ENCODE measurements at places on chromosomes 11 and 22. TPM values are rescaled to one million over a fixed set of nuclear protein-coding genes. Genes with fewer than 3 reads are reported as not detected.

Gene CALCA
- not detected for total RNA-seq

Gene SLC25A1
- total RNA-seq = 57.0 TPM

Gene DCDC1
- total RNA-seq = 0.71 TPM

Gene SCGB2A2
- not detected for total RNA-seq

Gene WDR74
- 86.8 TPM for total RNA-seq

Gene DNAJB7
- total RNA-seq = not detected

Gene OR2AG2
- total RNA-seq = not detected

Gene OR5A1
- total RNA-seq = not detected

Gene PRSS23
- total RNA-seq = 543 TPM

Gene NAV2
- total RNA-seq = 18.8 TPM

Gene ARHGEF17
- total RNA-seq = 12.7 TPM

Gene SIPA1
- total RNA-seq = 22.5 TPM

Gene BARX2
- not detected for total RNA-seq

Gene KCTD14
- 1.6 TPM for total RNA-seq

Gene APOL3
- total RNA-seq = 0.07 TPM

Gene PKNOX2
- not detected for total RNA-seq

Gene MUC5AC
- total RNA-seq = 5.4 TPM

Gene OR8K5
- total RNA-seq = not detected

Gene OR51B6
- total RNA-seq = not detected

Gene ABCC8
- 2.7 TPM for total RNA-seq

Gene ROM1
- total RNA-seq = 4.4 TPM

Gene FIBP
- total RNA-seq = 74.2 TPM

Gene LRRC51
- total RNA-seq = 9.1 TPM

Gene BBOX1
- total RNA-seq = not detected

Gene PRRG4
- 0.47 TPM for total RNA-seq

Gene INS
- total RNA-seq = not detected

Gene MIAT
- total RNA-seq = 0.39 TPM

Gene PANX3
- not detected for total RNA-seq

Gene DDT
- 152 TPM for total RNA-seq

Gene SMTNL1
- total RNA-seq = not detected

Gene UPK3A
- total RNA-seq = not detected

Gene C11orf21
- total RNA-seq = not detected

Gene DDX6
- total RNA-seq = 32.4 TPM

Gene USP2
- 0.34 TPM for total RNA-seq

Gene SLC22A9
- total RNA-seq = not detected

Gene APOA5
- total RNA-seq = not detected

Gene SEC14L2
- total RNA-seq = 34.1 TPM

Gene MS4A7
- not detected for total RNA-seq

Gene EXPH5
- total RNA-seq = 0.07 TPM

Gene CHADL
- total RNA-seq = not detected

Gene MAPK8IP1
- 6.0 TPM for total RNA-seq

All from A549 treated with DMSO at 1 μM for 4 hours (cell line).